Large intestine (tissue), 12 donors: ENCODE measurements at places on chromosomes 7 and 10. TPM values are rescaled to one million over a fixed set of nuclear protein-coding genes. Genes with fewer than 3 reads are reported as not detected.

C10orf67 gene
- polyA plus RNA-seq = 0.27 TPM

PTPN12 gene
- 47.6 TPM for polyA plus RNA-seq

- DNase-seq = no peak
- H3K27ac ChIP-seq = no peak overlapping the region
- no peak overlapping the region for H3K4me3 ChIP-seq
Measured at GRCh38 chr10:117946525-117947070, 100.1 kb downstream of the RAB11FIP2 start.

DNA sequence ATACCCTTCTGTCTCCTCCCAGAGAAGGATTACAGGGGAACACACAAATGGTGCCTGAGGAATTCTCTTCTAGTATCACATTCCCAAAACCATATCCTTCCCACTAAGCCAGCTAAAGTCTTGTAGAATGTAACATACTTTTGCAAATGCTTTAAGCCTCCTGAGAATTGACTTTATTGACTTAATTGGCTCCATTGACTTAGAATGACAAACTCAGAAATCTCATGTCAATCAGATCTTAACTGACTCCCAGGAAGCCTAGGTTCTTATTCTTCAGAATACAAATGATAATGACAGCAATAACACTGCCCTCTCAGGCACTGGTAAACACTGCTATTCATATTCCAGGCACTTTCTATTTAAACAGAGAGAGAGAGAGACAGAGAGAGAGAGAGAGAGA is 356.9 kb upstream of the PRKCQ start:
- no peaks in the 10 kb centered on the region for H3K36me3 ChIP-seq
- H3K27me3 ChIP-seq = no peaks in the 10 kb centered on the region
- no peak overlapping the region for H3K4me3 ChIP-seq
- no peak for DNase-seq

GRCh38 chr7:134509010-134509409 is 18.4 kb upstream of the AKR1B10 start:
- H3K27me3 ChIP-seq = no peaks in the 10 kb centered on the region
- no peak for DNase-seq
- H3K4me1 ChIP-seq = no peaks in the 10 kb centered on the region
- H3K27ac ChIP-seq = no peak overlapping the region

GRCh38 chr10:101690461-101690860 is 4.5 kb downstream of the FBXW4 start:
- H3K4me3 ChIP-seq = no peak overlapping the region
- H3K27me3 ChIP-seq = no peaks in the 10 kb centered on the region
- H3K27ac ChIP-seq = no peak overlapping the region
- H3K36me3 ChIP-seq = peaks cover 2% of the 10 kb centered on the region
- H3K4me1 ChIP-seq = peaks cover 17% of the 10 kb centered on the region

DNA sequence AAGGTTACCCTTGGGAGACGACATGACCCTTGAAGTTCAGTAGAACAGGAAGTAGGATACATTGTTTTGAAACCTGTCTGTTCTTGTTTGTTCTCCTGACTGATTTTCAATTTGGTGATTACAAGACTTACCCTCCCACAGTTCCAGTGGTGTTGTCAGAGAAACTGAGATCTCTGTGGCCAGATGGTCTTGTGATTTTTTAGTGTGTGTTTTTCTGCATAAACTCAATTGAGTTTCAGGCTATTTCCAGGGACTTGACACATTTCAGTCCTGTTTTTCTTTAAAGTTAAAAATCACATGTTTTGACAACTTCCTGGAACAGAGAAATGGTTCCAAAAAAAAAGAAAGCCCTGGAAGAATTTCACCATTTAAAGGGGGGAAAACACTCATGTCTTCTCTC is 22.3 kb downstream of the PIK3CG start:
- no peaks in the 10 kb centered on the region for H3K36me3 ChIP-seq
- no peak overlapping the region for H3K27ac ChIP-seq
- H3K4me3 ChIP-seq = no peak overlapping the region
- H3K4me1 ChIP-seq = no peaks in the 10 kb centered on the region

GRCh38 chr10:101451667-101452069 is 97.7 kb downstream of the BTRC start:
- DNase-seq = no peak
- no peaks in the 10 kb centered on the region for H3K27me3 ChIP-seq
- H3K4me1 ChIP-seq = no peaks in the 10 kb centered on the region
- H3K36me3 ChIP-seq = no peaks in the 10 kb centered on the region
- no peak overlapping the region for H3K4me3 ChIP-seq
